ENCODE measurements at places on chromosomes 2 and 18. TPM values are rescaled to one million over a fixed set of nuclear protein-coding genes. Genes with fewer than 3 reads are reported as not detected.

HSBP1L1 gene
- total RNA-seq = 46.6 TPM

KCTD1 gene
- total RNA-seq = 29.5 TPM

FKBP1B gene
- total RNA-seq = 1.8 TPM

GRCh38 chr18:60070631-60071030, 170.8 kb downstream of the PMAIP1 start:
- no peak overlapping the region for H3K27ac ChIP-seq
- no peaks in the 10 kb centered on the region for H3K4me1 ChIP-seq
- peak; percentile 12 for DNase-seq
- H3K27me3 ChIP-seq = peaks cover 59% of the 10 kb centered on the region

GRCh38 chr18:48795696-48796095, 155.1 kb downstream of the SMAD7 start:
- H3K36me3 ChIP-seq = peaks cover 6% of the 10 kb centered on the region
- no peak overlapping the region for H3K4me3 ChIP-seq
- no peak for DNase-seq
- no peak overlapping the region for H3K27ac ChIP-seq
- H3K27me3 ChIP-seq = no peaks in the 10 kb centered on the region

DNA sequence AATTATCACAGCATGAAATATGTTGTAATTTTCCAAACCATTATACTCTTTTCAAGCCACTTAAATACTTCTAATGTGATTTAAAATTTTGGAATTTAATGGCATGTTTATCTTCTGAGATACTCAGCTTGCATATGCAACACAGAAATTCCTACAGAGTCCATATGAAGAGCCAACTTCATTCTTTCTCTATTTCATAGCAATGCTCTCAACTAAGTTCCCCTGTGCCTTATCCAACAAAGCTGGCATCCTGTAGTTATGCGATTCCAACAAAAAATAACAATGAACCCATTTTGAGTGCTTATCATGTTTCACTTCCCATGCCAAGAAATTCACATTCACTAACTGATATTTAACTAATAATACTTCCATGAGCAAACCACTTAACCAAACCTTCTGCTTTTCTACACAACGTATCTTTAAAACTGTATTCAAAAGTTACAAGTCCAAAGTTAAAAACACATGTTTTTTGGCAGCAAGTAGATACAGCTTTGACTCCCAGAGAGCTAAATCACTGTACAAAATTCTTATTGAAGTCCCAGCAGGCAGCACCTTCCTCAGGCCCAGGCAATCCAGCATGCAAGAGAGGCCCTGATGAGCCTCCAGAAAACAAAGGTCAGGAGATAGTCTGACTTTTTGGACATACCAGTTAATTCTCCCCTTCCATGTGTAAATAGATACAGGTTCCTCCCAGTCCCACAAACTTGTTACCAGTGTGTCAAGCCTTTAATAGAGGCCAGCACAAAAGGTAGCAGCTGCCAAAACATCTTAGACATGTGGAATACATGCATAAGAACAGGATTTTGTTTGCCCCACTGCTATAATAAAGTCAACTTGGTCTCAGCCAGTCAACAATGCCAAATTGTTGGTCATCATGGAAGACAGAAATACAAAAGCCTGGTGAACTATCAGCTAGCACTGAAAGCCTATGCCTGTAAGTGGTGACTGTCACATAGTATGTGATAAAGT, 113.1 kb upstream of the WDR75 start:
- H3K27me3 ChIP-seq = no peaks in the 10 kb centered on the region
- no peak for DNase-seq
- peak overlapping the region; percentile 65 for H3K27ac ChIP-seq
- H3K4me3 ChIP-seq = no peak overlapping the region
- H3K36me3 ChIP-seq = peaks cover 5% of the 10 kb centered on the region

- no peak overlapping the region for H3K27ac ChIP-seq
- H3K4me1 ChIP-seq = no peaks in the 10 kb centered on the region
- peaks cover 4% of the 10 kb centered on the region for H3K36me3 ChIP-seq
- H3K27me3 ChIP-seq = no peaks in the 10 kb centered on the region
Measured at GRCh38 chr2:102139851-102140250, 2.7 kb upstream of the IL1R1 start.

DNA sequence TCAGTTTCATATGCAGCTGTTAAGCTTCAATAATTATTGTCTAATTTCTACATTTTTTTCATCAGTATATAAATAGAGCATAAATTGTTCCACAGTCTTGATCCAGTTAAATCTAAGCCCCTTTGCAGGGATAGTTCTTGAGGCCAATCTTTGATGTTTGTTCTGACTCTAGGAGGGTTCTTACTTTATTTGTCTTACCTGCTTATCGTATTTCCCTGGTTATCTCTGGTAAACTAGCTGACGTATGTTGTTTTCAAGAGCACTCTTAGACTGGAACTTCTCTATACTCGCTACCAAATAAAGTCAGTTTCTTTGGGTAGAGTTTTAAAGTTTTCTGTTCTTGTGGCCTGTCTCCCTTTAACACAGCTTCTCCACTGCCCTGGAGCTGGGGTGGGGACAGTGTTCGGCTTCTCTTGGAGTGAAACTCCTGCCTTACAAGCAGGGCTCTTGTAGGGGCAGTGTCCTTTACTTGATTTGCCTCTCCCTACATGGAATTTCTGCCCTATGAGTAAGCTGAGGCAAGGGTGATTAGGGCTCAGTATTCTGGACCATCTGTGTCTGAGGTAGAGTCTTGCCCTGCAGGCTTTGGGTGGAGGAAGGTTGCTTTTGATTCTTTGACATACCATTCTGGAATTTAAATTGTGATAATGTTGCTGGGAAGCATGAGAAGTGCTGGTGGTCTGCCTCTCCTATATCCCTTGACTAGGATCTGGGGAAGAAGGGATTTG, 90.3 kb downstream of the PTPN4 start:
- H3K4me3 ChIP-seq = no peak overlapping the region
- no peaks in the 10 kb centered on the region for H3K27me3 ChIP-seq
- no peak overlapping the region for H3K27ac ChIP-seq

- peaks cover 31% of the 10 kb centered on the region for H3K4me1 ChIP-seq
- no peaks in the 10 kb centered on the region for H3K27me3 ChIP-seq
- no peaks in the 10 kb centered on the region for H3K36me3 ChIP-seq
- peak overlapping the region; percentile 74 for H3K4me3 ChIP-seq
- H3K27ac ChIP-seq = no peak overlapping the region
Measured at GRCh38 chr2:64768491-64769005, 114.8 kb upstream of the SERTAD2 start.

- H3K27me3 ChIP-seq = no peaks in the 10 kb centered on the region
- no peak overlapping the region for H3K4me3 ChIP-seq
- H3K36me3 ChIP-seq = no peaks in the 10 kb centered on the region
- H3K4me1 ChIP-seq = peaks cover 9% of the 10 kb centered on the region
- H3K27ac ChIP-seq = no peak overlapping the region
- no peak for DNase-seq
Measured at GRCh38 chr2:96503637-96504243, 1.4 kb downstream of the NEURL3 start.

- no peak overlapping the region for H3K4me3 ChIP-seq
- no peaks in the 10 kb centered on the region for H3K27me3 ChIP-seq
- no peaks in the 10 kb centered on the region for H3K36me3 ChIP-seq
Measured at GRCh38 chr18:63832470-63832869, 55.0 kb upstream of the SERPINB2 start.

- H3K27me3 ChIP-seq = peaks cover 33% of the 10 kb centered on the region
- H3K27ac ChIP-seq = peak overlapping the region; percentile 59
- H3K4me1 ChIP-seq = peaks cover 11% of the 10 kb centered on the region
- H3K36me3 ChIP-seq = peaks cover 20% of the 10 kb centered on the region
- no peak for DNase-seq
Measured at GRCh38 chr2:66575625-66576310, 140.8 kb downstream of the MEIS1 start.
